ENCODE measurements at places on chromosomes 11 and 22.

- no peak for DNase-seq
Observed at GRCh38 chr22:20159076-20159475, 8.2 kb upstream of the CCDC188 start.

GRCh38 chr11:79441461-79441875 lies 638 bp upstream of the TENM4 start:
- no peak for DNase-seq

DNA sequence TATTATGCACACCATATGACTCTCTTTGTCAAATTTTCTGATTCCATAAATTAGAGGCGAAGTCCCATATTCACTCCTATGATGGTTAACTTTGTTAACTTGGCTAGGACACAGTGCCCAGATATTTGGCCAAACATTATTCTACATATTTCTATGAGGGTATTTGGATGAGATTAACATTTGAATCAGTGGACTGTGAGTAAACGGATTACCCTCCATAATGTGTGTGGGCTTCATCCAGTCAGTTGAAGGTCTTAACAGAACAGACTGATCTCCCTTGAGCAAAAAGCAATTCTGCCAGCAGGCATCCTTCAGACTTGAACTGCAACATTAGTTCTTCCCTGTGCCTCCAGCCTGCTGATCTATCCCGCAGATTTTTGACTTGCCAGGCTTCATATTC lies 69.9 kb downstream of the FZD4 start:
- DNase-seq = no peak

- no peak for DNase-seq
Observed at GRCh38 chr22:39392341-39392948, 7.1 kb upstream of the TAB1 start.

DNA sequence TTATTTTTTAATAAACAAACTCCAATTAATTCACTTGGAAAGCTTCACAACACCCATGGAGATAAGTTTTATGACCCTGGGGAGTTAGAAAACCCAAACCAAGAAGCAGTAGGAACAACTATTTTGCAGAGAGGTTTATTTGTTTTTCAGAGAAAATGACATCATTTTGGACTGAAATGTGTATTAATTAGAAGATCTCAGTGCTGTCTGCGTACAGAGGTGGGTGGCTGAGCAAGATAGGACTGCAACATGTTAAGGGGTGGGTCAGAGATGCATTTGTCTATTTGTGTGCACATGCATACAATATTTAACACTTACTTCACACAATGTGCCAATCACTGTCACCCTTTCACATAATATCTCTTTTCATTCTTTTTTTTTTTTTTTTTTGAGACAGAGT lies 1.1 kb downstream of the SCGB1A1 start:
- DNase-seq = no peak

DNA sequence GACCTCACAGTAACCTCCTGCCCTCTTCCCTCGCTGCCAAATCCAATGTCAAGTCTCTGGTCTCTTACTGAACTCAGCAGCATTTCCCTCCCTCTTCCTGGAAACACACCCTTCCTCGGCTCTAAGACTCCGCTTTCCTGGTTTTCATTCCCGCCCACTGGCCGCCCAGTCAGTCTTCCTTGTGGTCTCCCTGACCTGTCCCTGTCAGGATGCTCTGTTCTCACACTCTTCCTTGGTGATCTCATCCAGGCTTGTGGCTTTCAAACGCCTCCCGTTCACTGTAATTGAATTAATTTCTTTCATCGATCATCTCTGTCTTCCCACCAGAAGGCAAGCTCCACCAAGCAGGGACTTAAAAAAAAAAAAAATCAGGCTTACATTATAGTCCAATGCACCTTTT lies 33.5 kb downstream of the MYO18B start:
- DNase-seq = no peak

GRCh38 chr22:39185601-39186012 lies 33.1 kb upstream of the CBX7 start:
- no peak for DNase-seq

DNA sequence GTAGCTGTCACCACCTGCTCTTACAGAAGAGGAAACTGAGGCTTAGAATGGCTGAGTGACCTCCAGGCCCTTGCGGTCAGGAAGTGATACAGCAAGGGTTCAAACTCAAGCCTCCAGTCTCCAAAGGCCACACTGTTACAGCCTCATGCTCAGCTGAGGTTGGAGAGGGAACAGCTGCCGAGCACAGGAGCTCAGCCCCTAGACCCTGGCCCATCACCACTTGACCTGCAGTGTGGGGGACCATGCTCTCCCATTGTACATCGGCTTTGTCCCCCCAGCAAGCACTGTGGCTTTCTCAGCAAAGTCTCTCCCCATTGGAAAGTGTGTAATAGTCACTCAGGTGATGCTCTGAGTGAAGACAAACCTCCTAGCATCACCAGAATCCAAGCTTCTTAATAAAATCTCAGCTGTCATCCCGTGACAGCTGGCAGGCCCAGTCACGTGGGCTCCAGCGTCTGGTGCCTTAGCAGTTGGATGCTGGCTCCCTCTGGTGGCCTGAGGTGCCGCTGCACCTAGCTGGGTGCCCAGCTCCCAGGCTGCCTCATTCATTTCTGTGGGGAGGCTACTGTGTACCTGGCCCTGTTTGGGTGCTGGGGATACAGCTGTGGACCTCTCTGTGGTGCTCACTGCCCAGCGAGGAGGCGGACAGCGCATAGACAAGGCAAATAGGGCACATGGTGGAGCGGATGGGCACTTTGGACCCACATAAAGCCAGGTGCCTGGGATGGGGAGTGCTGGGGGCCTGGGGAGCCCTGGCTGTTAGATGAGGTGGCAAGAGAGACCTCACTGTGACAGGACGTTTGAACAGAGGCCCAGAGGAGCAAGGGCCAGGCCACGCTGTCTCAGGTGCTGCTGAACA lies 19.1 kb upstream of the MYRF start:
- no peak for DNase-seq

- DNase-seq = no peak
Observed at GRCh38 chr22:20456722-20457076, 19.1 kb upstream of the SCARF2 start.

DNA sequence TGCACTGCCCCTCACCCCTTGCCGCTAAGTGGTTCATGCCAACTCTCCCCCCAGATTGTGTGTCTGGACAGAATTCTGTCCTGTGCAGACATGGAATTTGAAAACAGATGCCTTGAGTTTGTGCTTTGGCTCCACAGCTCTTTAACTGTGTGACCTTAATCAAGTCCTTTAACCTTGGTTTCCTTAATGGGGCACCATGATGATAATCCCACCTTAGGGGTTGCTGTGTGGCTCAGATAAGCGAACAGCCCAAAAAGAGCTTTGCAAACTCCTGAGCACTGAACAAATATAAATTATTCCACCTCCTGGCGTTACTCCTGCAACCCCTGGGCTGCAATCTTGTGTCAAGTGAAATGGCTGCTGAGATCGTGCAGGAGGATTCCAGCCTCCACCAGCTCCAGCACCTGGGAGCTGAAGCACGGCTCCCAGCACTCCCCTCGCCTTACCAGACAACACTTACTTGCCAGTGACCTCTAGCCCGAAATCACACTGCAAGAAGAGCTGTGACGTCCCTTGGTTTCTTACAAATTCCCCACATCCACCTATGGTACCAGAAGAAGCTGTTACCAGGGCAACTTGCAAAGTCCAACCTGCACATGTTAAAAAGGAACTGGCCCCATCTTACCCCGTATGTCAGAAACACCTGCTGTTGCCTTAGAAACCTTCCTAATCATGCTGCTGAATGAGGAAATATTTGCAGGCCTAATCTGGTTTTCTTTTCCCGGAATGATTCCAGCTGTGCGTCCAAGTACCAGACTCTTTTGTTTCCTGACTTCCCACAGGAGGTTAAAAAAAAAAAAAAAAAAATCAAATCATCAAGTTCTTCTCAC lies 13.2 kb downstream of the VPS37C start:
- DNase-seq = no peak

DNA sequence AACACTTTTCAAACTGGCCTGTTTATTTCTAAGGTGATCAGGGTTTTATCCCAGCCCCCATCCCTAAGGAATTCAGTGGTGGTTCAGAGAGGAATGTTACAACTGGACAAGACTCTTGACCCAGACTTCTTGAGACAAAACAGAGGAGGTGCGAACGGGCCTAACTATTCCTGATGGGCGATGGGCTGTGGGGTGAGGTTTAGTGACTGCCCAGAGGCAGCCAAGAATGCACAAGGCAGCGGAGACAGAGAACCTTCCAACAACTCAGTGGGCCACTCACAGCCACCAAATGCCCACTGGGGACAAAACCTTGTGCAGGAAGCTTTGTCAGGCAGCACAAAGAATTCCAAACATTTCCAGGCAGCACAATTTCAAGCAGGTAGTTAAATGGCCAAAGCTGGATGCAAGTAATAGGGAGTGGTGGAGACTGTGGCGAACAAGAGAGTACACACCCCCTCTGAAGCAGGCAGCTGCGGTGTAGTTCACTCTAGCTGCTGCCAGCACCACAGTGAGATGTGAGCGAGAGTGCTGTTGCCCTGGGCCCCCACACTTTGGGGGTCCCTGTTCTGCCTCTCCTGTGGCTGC lies 29.2 kb downstream of the SCUBE1 start:
- DNase-seq = no peak

- no peak for DNase-seq
Observed at GRCh38 chr11:23143022-23143421, 282.7 kb upstream of the CCDC179 start.

DNA sequence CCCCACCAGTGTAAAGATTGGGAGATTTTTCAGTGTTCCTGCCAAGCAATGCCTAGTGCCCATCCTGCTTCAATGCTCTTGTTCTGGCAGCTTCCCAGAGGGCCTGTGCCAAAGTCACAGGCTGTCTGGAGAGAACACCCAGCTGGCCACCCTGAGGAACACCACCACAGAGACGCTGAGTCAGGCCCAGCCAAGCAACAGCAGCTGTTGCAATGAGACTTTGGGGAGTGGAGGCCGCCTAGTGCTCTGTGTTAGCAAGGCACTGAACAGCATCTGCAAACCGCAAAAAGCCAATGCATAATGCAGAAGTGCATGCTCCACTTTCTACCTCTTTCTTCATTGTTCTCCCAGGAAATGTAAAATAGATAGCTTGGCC lies 168.1 kb downstream of the NXPE2 start:
- DNase-seq = no peak

DNA sequence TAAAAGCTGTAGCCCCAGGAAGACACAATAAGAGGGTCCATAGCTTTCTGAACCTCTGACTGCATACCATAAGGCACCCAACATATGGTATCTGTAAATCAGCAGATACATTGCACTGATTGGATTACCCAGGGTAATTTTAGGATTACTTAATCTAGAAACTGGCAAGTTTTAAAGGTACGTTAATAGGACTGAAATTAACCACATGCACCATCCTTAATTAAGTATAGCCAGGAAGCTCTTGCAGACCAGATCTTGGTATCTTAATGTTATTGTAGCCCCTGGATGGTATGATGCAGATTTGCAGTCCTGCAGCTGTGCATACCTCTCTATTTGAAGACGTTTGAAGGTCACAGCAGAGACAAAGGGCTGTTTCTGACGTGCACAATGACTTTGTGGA lies 72.8 kb downstream of the ARHGAP42 start:
- DNase-seq = no peak

DNA sequence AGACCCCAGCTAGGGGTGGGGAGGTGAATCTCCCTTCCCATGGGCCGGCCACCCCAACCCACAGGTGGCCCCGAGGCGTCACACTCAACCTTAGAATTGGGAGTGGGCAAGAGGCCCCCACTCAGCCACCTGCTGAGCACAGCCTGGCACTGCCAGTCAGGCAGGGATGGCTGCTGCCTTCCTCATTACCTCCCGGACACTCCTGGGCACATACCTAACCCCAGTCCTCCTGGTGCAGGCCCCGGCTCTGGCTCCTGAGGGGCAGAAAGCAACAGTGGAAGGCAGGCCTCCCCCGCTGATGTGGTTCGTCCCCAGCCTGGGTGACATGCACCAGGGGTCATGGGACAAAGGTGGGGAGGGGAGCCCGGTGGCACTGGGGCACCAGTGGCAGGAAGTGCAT lies 103.6 kb downstream of the MPPED1 start:
- DNase-seq = no peak

DNA sequence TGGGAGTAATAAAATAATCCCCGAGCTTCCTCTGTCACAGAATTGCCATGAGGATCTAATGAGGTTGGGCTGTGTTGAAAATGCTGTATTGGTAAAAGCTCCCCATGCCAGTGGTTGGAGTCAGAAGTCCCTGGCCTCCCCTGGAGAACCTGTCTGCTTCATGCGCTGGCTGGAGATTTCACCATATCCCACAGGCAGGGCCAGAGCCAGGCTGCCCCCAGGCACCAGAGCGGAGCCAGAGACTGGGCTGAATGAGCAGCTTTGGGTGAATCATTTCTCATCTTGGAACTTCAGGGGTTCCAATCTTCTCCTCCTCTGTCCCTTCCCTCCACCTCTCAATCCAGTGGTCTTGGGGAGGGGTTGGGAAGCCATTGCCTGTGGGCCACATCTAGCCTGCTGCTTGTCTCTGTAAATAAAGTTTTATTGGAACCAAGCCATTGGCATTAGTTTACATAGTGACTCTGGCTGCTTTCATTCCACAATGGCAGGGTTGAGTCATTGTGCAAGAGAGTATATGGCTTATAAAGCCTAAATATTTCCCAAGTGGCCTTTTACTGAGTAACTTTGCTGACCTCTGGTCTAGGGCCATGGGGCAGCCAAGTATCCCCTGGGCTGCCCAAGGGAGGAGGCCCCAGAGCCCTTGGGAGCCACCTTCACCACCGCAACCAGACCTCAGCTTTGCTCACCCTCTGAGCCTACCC lies 35.2 kb downstream of the LRRC10B start:
- DNase-seq = no peak

DNA sequence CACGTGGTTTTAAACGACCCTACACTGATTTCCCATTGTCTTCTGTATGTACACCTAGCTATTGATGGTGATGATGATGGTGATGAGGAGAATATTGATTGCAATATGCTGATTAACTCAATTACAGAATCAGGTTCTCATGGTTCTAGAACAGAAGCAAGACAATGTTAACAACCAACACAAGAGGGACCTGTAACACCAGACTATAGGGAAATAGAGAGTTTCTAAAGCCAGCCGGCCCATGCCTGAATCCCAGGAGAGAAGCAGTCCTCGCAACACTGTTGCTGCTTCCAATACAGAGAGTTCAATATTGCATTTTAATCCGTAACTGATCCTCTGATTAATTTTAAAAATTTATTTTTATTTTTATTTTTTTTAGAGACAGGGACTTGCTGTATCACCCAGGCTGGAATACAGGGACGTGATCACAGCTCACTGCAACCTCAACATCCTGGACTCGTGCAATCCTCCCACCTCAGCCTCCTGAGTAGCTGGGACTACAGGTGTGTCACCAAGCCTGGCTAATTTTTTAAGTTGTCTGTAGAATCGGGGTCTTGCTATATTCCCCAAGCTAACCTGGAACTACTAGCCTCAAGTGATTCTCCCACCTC lies 22.2 kb upstream of the UBASH3B start:
- no peak for DNase-seq

DNA sequence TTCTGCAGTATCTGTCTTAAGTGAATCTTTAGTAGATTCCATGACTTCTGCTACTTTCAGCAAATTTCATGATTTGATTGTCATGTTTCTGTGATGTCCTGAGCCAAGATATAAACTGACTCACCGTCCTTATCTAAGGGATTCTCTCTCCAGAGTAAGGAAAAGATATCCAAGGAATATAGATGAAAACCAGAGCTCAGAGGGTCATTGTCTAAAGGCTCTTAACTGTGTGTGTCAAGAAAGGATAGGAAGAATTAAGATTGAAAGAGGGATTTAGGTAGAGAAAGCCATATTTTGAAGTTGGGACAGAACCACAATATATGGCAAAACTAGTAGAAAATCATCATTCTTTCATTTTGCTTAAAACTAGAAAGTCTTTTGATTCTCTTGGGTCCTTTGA lies 50.7 kb downstream of the PPME1 start:
- no peak for DNase-seq
